ENCODE measurements at places on chromosomes 16 and 17.

DNA sequence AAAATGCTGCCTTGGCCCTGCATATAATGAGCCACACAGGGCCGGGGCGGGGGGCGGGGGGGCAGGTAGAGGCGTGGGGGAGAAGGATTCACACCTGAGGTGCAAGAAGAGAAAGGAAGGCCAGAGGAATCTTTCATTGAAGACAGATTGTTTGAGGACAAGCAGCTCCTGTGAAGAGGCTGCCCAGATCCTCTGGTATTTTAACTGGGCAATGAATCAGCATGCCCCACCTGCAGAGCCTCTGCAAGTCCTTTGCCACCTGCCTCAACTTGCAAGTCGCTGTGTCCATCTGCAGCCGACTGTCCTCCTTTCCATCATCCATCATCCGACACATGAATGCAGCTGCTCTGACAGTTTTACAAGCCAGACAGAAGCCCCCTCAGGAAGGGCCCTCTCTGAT lies 1.2 kb upstream of the SOST start:
- no peak for DNase-seq
- H3K4me1 ChIP-seq: no peaks in the 10 kb centered on the region
- no peaks in the 10 kb centered on the region for H3K36me3 ChIP-seq
- no peak overlapping the region for H3K4me3 ChIP-seq

DNA sequence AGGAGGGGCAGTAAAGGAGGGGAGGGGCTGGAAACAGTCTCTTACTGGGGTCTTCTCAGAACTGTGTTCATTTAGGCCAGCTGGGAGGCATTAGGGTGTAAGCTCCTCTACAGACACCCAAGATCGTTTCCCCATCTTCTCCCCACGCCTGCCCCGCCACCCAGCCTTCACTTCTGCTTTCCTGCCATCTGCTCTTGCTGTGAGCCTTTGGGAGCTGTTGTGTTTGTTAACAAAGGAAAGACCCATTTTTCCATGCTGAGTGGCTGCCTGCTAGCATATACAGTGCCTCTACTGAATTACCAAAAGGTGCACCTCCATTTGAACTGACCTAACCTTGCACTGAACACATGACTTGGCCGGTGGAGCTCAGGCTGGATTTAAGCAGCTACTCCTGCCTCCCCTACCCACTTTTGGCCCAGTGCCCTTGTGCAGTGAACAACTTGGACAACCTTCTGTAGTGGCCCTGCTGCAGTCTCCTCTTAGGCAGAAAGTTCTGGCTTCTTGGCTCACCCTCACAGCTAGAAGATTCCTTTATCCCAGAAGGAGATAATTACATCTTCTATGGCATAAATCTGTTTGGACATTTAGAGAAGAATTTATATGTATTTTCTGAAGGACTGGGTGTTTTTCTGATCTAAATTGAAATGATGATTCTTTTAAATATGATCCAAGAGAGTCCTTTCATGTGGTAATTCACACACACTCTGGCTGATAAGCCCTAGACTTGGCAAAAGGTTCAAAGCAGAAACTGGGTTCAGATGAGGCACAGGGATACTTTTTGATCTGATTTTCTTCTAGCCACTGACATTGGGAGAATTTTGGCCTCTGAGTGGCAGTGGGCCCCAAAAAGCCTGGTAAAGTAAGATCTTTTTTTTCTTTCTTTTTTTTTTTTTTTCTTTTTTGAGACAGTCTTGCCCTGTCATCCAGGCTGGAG lies 81.9 kb upstream of the HNF1B start:
- H3K27me3 ChIP-seq: peaks cover 16% of the 10 kb centered on the region
- no peak for DNase-seq
- H3K4me3 ChIP-seq: no peak overlapping the region
- H3K36me3 ChIP-seq: no peaks in the 10 kb centered on the region
- H3K27ac ChIP-seq: no peak overlapping the region

GRCh38 chr16:58128181-58128631 lies 975 bp downstream of the CFAP20 start:
- no peaks in the 10 kb centered on the region for H3K36me3 ChIP-seq
- H3K27me3 ChIP-seq: no peaks in the 10 kb centered on the region
- H3K4me1 ChIP-seq: peaks cover 46% of the 10 kb centered on the region
- peak overlapping the region; percentile 96 for H3K4me3 ChIP-seq

- H3K36me3 ChIP-seq: no peaks in the 10 kb centered on the region
- H3K4me3 ChIP-seq: no peak overlapping the region
- DNase-seq: no peak
- H3K27me3 ChIP-seq: peaks cover 4% of the 10 kb centered on the region
- H3K4me1 ChIP-seq: no peaks in the 10 kb centered on the region
These were observed 59.5 kb upstream of the CDC42EP4 start for GRCh38 chr17:73371285-73371684.

- peaks cover 15% of the 10 kb centered on the region for H3K4me1 ChIP-seq
- DNase-seq: peak; percentile 64
- no peaks in the 10 kb centered on the region for H3K36me3 ChIP-seq
- H3K27ac ChIP-seq: no peak overlapping the region
- no peaks in the 10 kb centered on the region for H3K27me3 ChIP-seq
- H3K4me3 ChIP-seq: no peak overlapping the region
These were observed 2.2 kb downstream of the SLC12A3 start for GRCh38 chr16:56866955-56867830.

DNA sequence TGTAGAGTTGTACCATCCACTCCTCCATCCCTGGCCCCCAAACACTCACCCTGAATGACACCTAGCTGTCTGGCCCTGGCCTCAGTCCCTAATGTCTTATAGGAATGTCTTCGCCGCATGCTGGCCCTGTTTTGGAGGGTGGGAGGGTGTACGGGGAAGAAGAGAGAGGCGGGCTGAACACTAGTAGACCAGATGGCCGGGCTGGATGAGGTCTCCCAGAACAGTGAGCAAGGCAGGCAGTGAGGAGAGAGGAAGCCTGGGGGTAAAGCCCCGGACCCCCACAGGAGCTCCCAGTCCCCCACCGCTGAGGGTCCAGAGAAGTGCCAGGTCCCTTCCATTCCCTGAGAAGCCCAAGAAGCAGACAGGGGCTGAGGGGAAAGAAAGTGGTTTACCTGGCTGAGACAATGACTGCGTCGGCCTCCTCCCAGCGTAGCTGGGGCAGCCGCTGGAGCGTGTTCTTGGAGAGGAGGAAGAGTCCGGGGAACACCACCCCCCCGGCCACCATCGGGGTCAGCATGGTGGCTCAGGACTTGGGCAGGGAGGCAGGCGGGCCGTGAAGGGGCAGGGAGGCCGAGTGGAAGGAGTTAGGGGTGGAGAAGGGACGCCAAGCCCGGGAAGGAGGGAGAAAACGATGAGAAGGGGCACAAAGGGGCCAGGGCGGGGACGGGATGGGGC lies 923 bp downstream of the TLCD3B start:
- H3K4me1 ChIP-seq: peaks cover 10% of the 10 kb centered on the region
- H3K27ac ChIP-seq: no peak overlapping the region
- H3K36me3 ChIP-seq: no peaks in the 10 kb centered on the region
- peaks cover 44% of the 10 kb centered on the region for H3K27me3 ChIP-seq

- H3K36me3 ChIP-seq: no peaks in the 10 kb centered on the region
- H3K4me3 ChIP-seq: no peak overlapping the region
- DNase-seq: peak; percentile 87
- H3K27me3 ChIP-seq: no peaks in the 10 kb centered on the region
- H3K4me1 ChIP-seq: no peaks in the 10 kb centered on the region
- H3K27ac ChIP-seq: no peak overlapping the region
These were observed 28.0 kb downstream of the MRM1 start for GRCh38 chr17:36629252-36629847.

GRCh38 chr16:84132527-84133285 lies 12.3 kb downstream of the HSDL1 start:
- H3K4me3 ChIP-seq: no peak overlapping the region
- no peaks in the 10 kb centered on the region for H3K27me3 ChIP-seq
- DNase-seq: no peak

- peaks cover 43% of the 10 kb centered on the region for H3K4me1 ChIP-seq
- no peak overlapping the region for H3K27ac ChIP-seq
- peak; percentile 88 for DNase-seq
- no peaks in the 10 kb centered on the region for H3K36me3 ChIP-seq
These were observed 191.1 kb upstream of the CIBAR2 start for GRCh38 chr16:85303354-85303883.

DNA sequence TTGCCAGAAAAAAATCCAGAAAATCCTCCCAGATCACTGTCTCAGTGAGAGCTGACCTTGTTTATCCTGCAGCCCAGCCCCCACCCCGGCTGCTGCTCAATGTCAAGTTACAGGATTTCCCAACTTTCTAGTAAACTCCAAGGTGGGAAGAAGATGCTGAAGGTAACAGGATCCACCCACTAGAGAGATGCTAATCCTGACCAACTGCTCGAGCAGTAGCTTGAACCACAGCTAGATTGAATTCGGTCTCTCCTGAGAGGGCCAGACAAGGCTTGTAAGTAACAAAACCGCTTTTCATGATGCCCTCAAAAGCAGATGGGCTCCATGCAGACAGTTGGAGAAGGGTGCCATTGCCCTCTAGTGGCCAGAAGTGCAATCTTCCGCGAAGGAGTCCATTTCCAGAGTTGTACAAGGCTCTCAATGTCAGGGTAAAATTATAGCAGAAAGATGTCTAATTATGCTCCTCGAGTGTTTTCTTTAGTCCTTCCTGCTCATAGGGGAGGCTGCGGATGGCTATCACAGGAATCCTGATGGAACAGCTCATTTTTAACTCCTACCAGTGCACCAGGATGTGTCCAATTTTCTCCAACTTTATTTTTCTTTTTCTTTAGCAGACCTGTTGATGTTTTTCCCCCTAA lies 3.9 kb downstream of the CDH11 start:
- no peak overlapping the region for H3K27ac ChIP-seq
- H3K27me3 ChIP-seq: peaks cover 33% of the 10 kb centered on the region
- no peaks in the 10 kb centered on the region for H3K36me3 ChIP-seq
- no peak overlapping the region for H3K4me3 ChIP-seq
- peaks cover 2% of the 10 kb centered on the region for H3K4me1 ChIP-seq

- H3K4me3 ChIP-seq: no peak overlapping the region
- H3K4me1 ChIP-seq: peaks cover 9% of the 10 kb centered on the region
- H3K27ac ChIP-seq: no peak overlapping the region
- no peaks in the 10 kb centered on the region for H3K27me3 ChIP-seq
- peak; percentile 23 for DNase-seq
These were observed 115.2 kb downstream of the C17orf67 start for GRCh38 chr17:56718515-56718914.

DNA sequence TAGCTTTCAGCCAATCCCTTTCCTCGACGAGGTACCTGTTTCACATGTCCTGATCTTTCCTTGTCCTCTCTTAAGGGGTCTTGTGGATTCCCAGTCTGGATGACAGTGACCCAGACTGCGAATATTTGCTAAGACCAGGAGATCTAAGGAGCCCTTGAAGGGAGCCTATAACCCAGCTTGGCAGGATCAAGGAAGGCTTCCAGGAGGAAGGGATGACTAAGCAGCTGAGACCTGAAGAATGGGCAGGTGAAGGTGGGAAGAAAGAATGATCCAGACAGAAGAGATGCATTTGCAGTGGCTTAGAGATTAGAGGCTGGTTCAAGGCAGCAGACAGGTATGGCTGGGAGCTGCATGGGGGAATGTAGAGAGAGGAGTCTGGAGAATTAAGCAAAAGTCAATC lies 1.9 kb upstream of the PDK2 start:
- H3K4me3 ChIP-seq: no peak overlapping the region
- H3K27me3 ChIP-seq: no peaks in the 10 kb centered on the region
- no peaks in the 10 kb centered on the region for H3K36me3 ChIP-seq
- peaks cover 16% of the 10 kb centered on the region for H3K4me1 ChIP-seq

GRCh38 chr16:68889508-68890150 lies 46.3 kb downstream of the TANGO6 start:
- H3K27ac ChIP-seq: no peak overlapping the region
- no peaks in the 10 kb centered on the region for H3K4me1 ChIP-seq
- H3K4me3 ChIP-seq: no peak overlapping the region
- H3K27me3 ChIP-seq: no peaks in the 10 kb centered on the region

- H3K36me3 ChIP-seq: no peaks in the 10 kb centered on the region
- no peak overlapping the region for H3K27ac ChIP-seq
These were observed 127.1 kb downstream of the OR1D5 start for GRCh38 chr17:2936351-2936750.

- H3K27ac ChIP-seq: no peak overlapping the region
- H3K36me3 ChIP-seq: no peaks in the 10 kb centered on the region
- H3K27me3 ChIP-seq: no peaks in the 10 kb centered on the region
- DNase-seq: peak; percentile 86
These were observed 75.3 kb upstream of the AMZ2 start for GRCh38 chr17:68172461-68172954.

- no peak for DNase-seq
- no peaks in the 10 kb centered on the region for H3K36me3 ChIP-seq
- H3K4me1 ChIP-seq: peaks cover 38% of the 10 kb centered on the region
- H3K27ac ChIP-seq: no peak overlapping the region
These were observed 9.7 kb upstream of the ULK2 start for GRCh38 chr17:19877364-19877945.

GRCh38 chr16:83402967-83403366 lies 404.8 kb upstream of the HSBP1 start:
- H3K36me3 ChIP-seq: no peaks in the 10 kb centered on the region
- H3K4me1 ChIP-seq: no peaks in the 10 kb centered on the region
- H3K27me3 ChIP-seq: no peaks in the 10 kb centered on the region
- no peak overlapping the region for H3K27ac ChIP-seq

DNA sequence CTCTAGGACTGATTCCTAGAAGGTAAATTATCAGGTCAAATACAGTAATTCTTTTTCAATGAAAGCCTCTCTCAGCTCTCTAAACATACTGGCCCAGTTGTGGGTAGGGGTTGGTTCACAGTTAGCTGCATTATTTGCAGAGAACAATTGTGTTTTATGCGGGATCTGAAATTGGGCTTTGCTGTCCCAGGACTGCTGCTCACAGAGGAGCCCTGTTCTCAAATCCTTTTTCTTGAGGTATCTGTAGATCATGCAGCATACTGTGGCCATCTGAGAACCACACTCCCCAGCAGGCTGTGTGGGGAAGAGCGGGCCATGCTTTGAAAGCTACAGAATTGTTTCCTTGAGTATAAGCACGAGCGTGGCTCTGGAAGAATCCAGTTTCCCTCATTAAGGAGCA lies 17.5 kb downstream of the MTHFSD start:
- H3K4me3 ChIP-seq: no peak overlapping the region
- H3K36me3 ChIP-seq: peaks cover 10% of the 10 kb centered on the region
- no peak for DNase-seq
- H3K27ac ChIP-seq: no peak overlapping the region
- H3K4me1 ChIP-seq: no peaks in the 10 kb centered on the region
- H3K27me3 ChIP-seq: no peaks in the 10 kb centered on the region

DNA sequence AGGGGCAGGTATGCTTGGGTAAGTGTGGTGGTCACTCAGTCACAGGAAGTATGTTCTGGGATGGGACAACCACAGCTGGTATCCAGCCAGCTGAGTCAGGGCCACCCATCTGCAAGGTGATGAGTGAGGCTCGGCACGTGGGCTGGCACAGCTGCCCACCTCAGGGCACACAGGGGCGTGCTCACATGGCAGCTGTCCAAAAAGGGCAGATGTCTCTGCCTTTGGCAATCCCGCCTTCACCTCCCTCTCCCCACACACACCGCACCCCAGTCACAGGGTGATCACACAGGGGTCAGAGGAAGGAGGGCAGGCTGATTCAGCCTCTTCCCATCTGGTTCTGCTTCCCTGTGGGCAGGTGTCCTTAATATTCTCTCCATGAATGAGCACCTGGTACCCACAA lies 85.9 kb upstream of the TOB1 start:
- H3K27ac ChIP-seq: no peak overlapping the region
- no peak for DNase-seq
- H3K27me3 ChIP-seq: no peaks in the 10 kb centered on the region
- no peak overlapping the region for H3K4me3 ChIP-seq

GRCh38 chr17:60495260-60495659 lies 30.8 kb downstream of the APPBP2 start:
- H3K4me1 ChIP-seq: no peaks in the 10 kb centered on the region
- no peak overlapping the region for H3K4me3 ChIP-seq
- peaks cover 66% of the 10 kb centered on the region for H3K36me3 ChIP-seq
- H3K27ac ChIP-seq: no peak overlapping the region

Data from activated naive CD4-positive, alpha-beta T cell treated with anti-CD3 and anti-CD28 coated beads for 36 hours (primary cell).